Mucosa of gallbladder (tissue), 1 donor: ENCODE measurements at places on chromosomes 6 and 20. TPM values are rescaled to one million over a fixed set of nuclear protein-coding genes. Genes with fewer than 3 reads are reported as not detected.

The ZDHHC14 gene
- total RNA-seq: 17.8 TPM

The FBXL4 gene
- 25.2 TPM for total RNA-seq

The KDM1B gene
- 22.6 TPM for total RNA-seq

The BTN1A1 gene
- not detected for total RNA-seq

The OR2B3 gene
- not detected for total RNA-seq

The ZNF165 gene
- total RNA-seq: 1.5 TPM

The SSTR4 gene
- total RNA-seq: not detected

The PNLDC1 gene
- 0.23 TPM for total RNA-seq

The LY6G6C gene
- not detected for total RNA-seq

The TASP1 gene
- total RNA-seq: 11.8 TPM

DNA sequence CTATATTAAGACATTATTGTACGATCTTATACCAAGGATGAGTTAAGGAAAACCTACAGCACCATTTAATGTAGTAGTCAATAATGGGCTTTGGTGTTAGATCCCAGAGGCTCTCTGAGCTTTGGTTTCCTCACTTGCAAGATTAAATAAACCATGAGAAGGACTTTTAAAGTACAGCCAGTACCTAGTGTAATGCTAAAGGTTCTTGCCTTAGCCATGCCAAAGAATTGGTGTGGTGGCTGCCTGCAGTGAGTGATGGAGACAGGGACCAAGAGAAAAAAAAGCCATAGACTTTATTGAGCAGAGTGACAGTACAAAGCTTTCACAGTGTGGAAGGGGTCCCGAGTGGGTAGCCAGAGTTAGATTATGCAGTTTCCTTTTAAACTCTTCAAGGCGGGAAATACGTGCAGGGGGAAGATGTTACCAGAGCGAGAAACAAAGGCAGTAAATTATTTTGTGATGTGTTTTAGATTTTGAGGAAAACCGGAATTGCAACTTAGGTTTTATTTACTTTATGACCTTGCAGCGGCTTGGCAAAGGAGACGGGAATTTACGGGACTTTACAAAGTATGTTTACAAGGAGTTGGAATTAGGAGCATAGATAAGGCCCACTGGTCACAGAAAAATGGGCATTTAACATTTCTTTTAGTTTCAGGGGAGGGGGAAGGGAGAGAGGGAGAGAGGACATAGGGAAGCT is 100.4 kb downstream of the MYO6 start:
- DNase-seq: peak; percentile 27

- peak; percentile 68 for DNase-seq
Measured at GRCh38 chr6:148440877-148441453, 98.3 kb downstream of the SASH1 start.

- DNase-seq: no peak
Measured at GRCh38 chr6:15969236-15969778, 159.6 kb upstream of the MYLIP start.

- DNase-seq: no peak
Measured at GRCh38 chr6:111754423-111754822, 118.8 kb downstream of the FYN start.

- no peak for DNase-seq
Measured at GRCh38 chr20:10985536-10985935, 311.7 kb upstream of the JAG1 start.

DNA sequence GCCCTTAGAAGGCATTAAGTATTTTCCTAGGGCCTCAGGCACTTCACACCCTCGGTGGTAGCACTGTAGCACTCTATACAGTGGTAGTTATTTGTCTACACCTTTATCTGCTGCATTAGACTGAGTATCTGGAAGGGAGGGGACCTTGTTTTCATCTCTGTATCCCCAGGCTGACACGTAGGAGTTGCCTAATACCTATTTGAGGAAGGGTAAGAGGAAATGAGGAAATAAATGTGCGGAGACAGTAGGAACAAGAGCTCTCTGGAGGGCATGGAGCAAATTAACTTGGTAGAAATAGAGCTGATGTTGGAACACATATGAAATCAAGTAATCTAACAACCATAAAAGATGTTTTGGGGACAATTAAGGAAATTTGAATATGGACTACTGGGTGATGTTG is 3.9 kb downstream of the CNPY3 start:
- DNase-seq: no peak

DNA sequence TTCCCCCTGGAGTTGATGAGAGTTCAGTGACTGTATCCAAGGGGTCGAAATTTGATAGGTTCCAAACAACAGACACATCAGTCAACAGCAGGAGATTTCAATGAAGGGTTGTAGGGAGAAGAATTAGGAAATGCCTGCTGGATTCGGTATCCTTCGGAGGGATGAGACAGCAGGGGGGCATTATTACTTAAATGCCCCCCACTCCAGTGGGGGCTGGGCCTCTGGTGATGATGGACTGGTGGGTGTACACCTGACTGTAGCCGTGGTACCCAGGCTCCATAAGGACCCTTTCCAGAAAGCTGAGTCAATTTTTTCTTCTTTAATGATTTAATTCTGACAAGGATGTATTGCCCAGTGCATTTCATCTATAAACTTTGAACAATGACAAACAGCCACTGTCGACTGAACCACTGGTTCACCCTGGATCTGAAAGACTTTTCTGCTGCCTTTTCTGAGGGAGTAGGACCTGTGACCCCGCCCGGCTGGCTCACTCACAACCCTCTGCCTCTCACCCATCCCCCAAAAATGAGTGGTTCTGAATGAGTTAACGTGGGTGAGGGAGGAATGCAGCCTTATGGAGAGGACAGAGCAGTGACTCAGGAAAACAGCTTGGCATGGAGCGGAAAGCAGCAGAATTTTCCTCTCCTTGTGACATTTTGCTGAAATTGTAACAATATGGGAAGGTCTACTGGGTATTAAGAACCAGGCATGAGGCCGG is 41.0 kb downstream of the ZMYND8 start:
- DNase-seq: no peak

- DNase-seq: no peak
Measured at GRCh38 chr20:12837646-12838045, 171.1 kb upstream of the SPTLC3 start.

GRCh38 chr6:20538131-20538662 is 3.9 kb downstream of the CDKAL1 start:
- DNase-seq: no peak

DNA sequence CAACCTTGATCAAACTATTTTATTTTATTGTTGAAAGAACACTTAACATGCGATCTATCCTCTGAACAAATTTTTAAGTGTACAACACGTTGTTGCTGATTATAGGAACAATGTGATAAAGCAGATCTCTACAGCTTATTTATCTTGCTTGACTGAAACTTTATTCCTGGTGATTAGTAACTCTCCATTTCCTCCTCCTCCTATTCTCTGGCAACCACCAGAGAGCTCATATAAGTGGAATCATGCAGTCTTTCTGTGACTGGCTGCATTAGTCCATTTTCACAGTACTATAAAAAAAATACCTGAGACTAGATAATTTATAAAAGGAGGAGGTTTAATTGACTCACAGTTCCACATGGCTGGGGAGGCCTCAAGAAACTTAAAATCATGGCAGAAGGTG is 218.1 kb downstream of the LRFN2 start:
- DNase-seq: no peak

DNA sequence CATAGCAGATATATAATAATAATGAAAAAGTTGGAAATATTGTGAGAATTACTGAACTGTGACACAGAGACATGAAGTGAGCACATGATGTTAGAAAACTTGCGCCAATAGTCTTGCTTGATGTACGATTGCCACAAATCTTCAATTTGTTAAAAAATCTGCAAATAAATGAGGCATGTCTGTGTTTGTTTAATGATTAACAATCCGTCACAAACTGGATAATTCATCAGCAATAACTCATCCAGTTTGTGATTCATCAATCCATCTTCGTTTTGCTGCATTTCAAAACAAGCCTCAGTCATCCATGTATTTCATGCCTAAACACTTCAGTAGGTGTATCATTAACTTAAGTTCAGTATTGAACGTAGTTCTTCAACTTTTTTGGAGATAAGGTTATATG is 25.5 kb upstream of the SMIM26 start:
- DNase-seq: no peak

- no peak for DNase-seq
Measured at GRCh38 chr6:148708707-148709106, 38.1 kb upstream of the UST start.

GRCh38 chr6:19325335-19325789 is 511.8 kb upstream of the ID4 start:
- DNase-seq: no peak

DNA sequence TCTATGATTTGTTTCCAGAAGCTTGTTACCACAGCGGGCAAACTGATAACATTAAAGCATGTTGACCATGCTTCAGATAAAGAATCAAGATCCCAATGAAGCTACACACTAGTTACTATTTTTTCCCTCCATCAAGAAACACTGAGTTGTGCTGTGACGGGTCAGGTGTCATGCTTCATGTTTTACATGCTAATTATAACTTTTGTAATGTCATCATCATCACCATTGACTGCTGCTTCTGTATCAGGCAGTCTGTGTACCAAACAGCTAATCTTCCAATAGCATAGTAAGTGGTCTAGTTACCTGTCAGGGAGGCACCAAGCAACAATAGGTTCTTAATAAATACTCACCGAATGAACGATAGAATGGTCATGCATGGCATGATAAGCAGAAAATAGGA is 388.1 kb downstream of the THBS2 start:
- no peak for DNase-seq

DNA sequence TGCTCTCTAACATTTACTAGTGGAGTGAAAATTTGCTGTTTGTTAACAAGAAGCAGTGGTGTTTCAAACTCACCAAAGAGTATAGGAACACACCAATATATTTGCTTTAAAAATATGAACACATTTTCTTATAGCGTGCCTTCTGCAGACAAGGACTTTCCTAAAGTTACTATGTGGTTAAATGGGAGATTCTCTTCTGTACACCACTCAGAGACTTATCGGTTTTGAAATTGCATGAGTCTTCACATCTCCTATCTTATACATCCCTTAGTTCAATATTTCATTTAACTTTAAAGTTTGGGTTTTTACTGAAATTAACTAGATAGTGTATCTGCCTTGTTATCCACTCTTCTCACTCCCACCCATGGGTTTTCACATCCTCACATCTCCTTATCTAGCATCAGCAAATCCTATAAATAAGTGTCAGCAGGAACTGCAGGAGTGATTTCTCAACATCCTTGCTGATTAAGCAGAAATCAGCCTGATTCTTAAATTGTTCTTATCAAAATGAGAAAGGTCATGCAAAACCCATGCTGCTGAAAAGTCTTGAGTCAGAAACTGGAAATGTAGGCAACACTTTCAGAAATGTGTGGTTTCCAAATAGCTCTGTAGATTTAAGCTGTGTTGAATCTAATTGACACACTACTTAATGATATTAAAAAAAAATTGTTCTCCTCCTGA is 1075.6 kb upstream of the GJE1 start:
- no peak for DNase-seq

DNA sequence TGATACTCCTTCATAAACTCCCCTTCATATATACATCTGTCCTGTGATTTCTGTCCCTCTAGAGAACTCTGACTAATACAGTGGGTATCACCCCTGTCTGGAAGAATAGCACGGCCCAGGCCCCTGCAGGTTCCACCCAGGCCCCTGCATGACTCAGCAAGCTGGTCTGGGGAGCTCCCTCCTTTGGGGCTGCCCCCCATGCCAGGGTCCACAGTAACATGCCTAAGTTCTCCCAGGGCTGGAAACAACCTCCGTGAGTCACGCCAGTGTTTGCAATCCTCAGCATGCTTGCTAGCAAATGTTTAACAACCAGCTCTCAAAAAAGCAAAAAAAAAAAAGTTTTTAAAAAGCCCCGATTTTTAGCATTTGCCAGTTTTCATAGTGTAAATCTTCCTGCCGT is 134.3 kb upstream of the CDH4 start:
- no peak for DNase-seq

- no peak for DNase-seq
Measured at GRCh38 chr20:54481442-54481841, 6.0 kb downstream of the DOK5 start.

DNA sequence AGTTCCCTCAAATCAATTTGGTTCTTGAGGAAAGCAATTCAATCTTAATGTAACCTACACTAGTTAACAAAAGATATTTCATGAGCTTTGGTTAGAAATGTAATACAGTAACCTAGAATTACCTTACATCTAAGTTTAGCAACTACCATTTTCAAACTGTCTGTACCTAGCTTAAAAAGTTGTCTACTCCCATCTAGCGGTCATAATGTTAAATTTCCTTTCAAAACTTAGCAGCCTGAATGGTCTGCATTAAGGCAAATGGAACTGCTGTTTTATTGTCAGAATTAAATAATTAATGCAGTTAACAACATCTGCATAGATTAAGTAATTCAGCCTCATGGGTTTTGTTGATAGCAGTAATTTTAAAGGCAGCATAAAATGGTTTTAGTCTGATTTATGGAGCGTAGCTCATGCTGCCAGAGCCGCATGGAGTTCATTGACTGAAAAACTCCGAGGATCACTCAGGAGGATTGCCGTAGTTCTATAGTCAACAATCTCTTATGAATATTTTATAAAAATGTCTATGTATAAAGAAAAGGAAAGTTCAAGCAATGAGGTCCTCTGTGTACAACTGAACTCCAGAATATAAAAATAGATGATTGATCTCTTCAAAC is 485.4 kb upstream of the MANEA start:
- no peak for DNase-seq

DNA sequence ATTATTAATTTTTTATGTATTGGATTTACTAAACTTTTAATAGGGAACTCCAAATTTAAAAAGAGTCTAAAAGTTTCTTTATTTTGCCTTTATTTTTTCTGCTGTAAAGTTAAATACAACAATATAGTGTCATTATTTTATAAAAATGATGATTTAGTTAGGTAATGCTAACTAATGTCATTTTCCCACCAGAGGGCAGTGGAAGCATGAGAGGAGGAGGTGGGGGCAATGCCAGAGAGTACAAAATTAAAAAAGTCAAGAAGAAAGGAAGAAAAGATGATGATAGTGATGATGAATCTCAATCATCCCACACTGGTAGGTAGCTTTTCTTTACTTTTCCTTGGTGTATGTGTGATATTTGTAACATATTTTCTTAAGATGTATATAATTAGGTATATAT is 20.2 kb upstream of the FHL5 start:
- DNase-seq: no peak

DNA sequence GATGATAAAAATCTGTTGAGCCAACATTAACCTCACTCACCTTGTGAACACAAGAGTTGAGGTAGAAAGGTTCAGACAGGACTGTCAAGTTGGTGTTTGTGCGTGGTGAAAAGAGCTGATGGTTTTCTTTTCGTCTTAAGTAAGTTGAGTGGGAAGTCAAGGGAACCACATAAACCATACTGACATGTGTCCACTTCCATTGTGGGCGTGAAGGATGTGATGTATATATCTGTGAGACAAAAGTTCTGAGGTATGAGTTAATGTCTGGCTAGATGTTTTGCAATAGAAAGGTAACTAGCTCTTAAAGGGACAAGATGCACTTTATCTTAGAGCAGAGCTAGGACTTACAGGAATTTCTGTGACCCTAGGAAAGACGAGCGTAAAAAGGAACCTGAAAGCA is 1272.1 kb upstream of the ADGRB3 start:
- DNase-seq: no peak
